Ovary (tissue), 10 donors: ENCODE measurements at places on chromosomes 4 and X. TPM values are rescaled to one million over a fixed set of nuclear protein-coding genes. Genes with fewer than 3 reads are reported as not detected.

Gene TMPRSS11A
- not detected for total RNA-seq

Gene HOPX
- 4.9 TPM for total RNA-seq

DNA sequence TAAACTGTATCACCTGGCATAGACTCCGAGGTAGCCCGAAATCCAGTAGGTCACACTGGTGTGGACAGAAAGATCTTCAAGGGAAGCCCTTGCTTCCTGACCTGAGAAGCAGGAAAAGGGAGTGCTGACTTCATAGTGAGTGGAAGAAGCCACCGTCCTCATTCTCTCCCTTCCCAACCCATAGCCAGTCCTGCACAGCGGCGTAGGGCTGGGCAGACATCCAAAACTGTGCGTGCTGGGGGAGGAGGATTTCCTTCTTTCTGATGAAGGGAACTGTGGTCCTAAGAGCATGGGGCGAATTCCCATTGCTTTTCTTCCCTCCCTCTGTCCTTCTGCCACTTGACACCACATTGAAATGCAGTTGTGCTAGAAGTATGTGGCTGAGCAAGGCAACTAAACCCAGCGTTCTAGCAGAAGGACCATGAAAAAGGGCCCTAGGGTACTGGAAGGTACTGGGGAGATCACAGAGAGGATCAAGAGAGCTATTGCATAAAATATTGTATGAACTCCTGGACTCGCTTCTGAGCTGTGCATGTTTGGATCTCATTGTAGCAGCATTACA, 66.9 kb downstream of the STOX2 start:
- DNase-seq: no peak

GRCh38 chr4:24771241-24771640, 24.1 kb upstream of the SOD3 start:
- DNase-seq: no peak

Gene TMSB15A
- 2.8 TPM for total RNA-seq

DNA sequence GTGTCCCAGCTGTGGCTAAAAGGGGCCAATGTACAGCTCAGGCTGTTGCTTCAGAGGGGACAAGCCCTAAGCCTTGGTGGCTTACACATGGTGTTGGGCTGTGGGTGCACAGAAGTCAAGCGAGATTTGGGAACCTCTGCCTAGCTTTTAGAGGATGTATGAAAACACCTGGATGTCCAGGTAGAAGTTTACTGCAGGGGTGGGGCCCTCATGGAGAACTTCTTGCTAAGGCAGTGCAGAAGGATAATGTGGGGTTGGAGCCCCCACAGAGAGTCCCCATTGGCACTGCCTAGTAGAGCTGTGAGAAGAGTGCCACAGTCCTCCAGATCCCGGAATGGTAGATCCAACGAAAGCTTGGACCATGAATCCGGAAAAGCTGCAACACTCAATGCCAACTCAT, 40.5 kb downstream of the UBA6 start:
- DNase-seq: no peak

DNA sequence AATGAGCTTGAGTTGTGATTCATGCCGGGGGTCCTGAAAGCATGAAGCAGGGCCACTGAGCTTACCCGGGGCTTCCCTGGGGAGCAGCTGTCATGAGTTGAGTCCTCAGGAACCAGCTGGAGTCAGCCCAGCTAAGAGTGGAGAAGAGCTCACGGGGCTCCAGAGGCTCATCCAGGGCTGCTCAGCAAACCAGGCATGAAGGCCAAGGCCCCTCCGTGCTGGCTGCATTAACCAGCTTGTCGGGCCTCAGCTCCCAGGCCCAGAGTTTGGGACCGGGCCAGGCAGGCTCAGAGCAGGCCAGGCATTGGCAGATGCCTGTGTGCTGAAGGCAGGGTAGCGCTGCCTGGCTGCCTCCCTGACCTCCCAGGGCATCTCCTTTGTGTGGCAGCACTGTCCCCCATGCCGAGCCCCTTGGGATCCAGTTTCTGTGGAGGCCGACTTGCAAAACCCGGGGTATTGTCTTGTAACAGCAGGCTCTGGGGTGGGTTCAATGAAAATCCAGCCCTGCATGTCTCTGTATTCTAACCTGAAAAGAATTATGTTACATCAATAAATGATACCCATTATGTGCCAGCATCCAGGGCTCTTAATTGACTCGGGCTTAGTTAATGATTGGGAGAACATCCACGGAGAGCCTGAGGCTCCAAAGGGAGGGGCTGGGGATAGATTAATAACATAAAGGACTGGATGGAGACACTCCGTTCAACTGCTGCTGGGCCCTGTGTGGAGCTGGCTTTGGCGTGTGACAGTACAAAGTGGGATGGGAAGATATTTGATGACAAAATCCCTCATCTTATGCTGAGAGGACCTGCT, 68.0 kb upstream of the MSX1 start:
- no peak for DNase-seq

- peak; percentile 86 for DNase-seq
These were observed at the start of gene ZNF275 for GRCh38 chrX:153333821-153334653. TSS of gene ZNF275 (plus strand) at chrX:153334153. CDS start at chrX:153336680, 2,527 bp downstream.

DNA sequence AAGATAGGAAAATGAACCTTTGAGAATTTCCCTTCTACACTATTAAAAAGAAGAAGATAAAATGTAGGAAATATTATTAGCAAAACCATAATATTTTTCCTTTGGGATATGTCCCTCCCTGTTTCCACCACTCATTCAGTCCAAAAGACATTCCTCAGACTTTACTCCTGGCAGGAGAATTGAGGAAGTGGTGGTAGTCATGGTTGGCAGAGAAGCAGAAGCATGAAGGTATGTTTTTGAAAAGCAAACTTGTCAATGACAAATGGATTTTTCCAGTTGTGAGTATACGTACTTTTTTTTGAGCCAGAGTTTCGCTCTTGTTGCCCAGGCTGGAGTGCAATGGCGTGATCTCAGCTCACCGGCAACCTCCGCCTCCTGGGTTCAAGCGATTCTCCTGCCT, 13.7 kb downstream of the STAG2 start:
- DNase-seq: no peak

DNA sequence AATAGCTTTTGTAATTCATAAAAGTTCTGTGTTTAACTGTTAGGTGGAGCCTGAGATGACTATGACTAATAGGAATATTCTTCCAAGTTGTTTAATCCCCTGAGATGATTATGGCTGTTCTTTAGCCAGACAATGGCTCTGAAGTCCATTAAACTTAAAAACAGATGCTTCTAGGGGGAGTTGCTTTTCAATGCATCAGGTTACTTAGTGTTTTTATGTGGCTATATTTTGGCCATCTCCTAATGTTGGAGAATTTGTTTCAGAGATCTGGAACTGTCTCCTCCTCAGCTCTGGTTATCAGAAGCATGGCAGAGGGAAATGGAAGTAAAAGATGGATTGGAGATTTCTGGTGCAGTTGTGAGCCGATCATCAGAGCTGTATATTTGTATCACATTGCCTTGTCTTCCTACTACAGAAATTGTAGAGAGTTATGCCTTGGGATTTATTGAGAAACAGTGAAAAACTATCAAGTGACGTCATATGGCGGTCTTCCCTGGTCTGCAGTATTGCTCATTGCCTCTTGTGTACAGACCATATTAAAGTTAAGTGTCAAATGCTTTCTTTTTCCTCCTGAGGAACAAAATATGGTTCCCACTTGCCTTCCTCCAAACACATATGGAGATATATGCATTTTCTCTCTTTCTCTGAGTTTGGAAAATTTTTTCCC, 29.8 kb downstream of the SGMS2 start:
- no peak for DNase-seq

GRCh38 chr4:8260656-8261111, 8.9 kb upstream of the HTRA3 start:
- DNase-seq: peak; percentile 79

DNA sequence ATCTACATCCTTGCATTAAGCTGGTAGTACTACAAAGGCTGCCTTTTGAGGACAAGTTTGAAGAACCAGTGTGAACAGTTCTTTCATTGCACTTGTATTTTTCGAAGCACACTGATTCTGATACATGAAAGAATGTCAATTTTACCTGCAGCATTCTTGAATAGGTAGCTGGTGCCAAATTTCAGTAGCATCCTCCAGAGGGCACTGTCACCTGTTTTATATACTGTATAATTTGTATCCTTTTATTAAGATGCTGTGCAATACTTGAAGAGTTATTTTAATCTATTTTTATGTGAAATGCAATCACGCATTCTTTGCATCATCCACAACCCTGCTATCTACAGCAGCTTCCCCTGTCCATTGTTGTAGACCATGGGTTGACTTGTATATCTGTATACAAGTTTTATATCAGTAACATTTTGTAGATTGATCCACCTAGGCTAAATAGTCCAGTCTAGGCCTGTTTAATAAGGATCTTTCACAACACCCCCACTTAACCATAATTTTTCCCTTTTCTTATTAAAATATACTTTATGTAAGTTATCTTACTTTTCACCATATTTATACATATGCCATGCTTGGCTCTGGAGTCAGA, 325.7 kb downstream of the PCDH7 start:
- no peak for DNase-seq

Gene RHOXF1
- 1.5 TPM for total RNA-seq

GRCh38 chr4:44908565-44908964, 182.2 kb upstream of the GNPDA2 start:
- DNase-seq: no peak

Gene GPR34
- total RNA-seq: 6.6 TPM

Gene PABPC4L
- 3.0 TPM for total RNA-seq

Gene CDS1
- total RNA-seq: 8.7 TPM

Gene MAGEB2
- total RNA-seq: not detected

DNA sequence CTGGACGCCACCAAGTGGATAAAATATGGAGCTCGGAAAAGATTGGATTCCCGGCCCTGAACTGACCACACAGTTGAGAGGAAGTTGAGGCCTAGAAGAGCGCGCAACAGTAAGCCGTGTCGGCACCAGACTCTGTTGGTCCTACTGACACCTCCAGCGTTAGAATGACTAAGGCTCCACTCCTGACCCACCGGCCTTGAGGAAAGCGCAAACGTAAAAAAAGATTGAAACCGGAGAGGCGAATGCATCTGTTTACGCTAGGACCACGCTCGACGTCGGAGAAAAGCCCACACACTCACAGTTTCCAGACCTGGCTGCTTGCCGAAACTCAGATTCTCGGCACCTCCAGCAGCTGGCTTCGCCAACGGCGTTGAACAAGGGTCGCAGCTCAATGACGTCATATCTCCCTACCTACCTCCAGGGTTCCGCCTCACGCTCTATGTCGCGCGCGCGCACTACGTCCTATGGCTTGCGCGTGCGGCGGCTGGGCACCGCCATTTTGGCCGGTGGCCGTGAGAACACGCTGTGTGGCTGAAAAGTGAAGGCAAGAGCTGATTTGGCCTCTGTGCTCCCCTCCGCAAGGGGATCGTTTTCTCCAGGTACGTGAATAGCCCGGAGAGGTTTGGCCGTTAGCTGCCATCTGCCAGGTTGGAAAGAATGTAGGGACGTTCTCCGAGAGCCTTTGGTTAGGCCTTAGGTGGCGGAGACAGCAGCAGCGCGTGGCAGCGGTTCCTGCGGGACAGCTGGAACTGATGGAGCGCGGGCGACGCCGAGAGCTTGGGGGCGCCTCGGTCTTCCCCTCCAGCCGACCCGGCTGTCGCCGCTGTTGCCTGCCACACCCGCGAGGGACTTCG, at the start of the genes ABCE1 and ANAPC10:
Gene ABCE1 (plus strand): TSS at position 491 of the 854 bp plus-strand sequence. CDS start 6,102 bp downstream, outside the sequence.
Gene ANAPC10 (minus strand): TSS at position 376 of the 854 bp plus-strand sequence. CDS start 2,097 bp downstream, outside the sequence.
- DNase-seq: peak; percentile 95

DNA sequence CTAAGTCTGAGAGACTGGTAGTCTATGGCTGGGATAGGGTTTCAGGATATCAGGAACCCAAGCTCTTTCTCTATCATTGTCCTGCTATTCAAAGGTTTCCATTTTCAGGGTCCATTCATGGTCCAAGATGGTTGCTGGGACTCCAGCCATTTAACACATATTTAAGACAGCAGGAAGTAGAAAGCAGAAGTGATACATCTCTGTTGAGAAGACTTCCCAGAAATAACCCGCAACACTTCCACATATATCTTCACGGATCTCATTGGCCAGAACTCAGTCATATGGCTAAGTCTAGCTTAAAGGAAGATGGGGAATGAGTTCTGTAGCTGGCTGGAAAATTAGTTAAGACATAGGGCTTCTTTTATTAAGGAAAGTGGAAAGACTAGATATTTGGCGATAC, 23.8 kb downstream of the CTSO start:
- no peak for DNase-seq

DNA sequence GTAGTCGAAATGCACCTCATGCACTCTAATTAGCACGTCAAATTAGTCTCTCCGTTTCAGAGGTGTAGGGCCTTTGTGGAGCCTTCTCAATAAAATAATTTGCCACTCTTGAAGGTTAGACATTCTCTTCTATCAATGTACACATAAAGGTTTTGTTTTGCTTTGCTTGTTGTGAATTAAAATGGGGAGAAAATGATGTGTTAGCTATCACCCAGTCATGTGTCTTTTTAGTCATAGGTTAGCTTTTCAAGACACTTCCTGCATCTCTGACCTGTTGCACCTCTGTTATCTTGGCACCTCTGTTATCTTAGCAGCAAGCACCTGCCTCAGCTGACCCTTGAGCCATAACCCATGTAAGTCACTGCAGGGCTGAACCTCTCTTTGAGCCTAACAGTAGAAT, 936 bp downstream of the TMEM144 start:
- no peak for DNase-seq

Gene SPANXC
- not detected for total RNA-seq

GRCh38 chrX:46209768-46210167, 335.5 kb downstream of the ZNF674 start:
- no peak for DNase-seq

- no peak for DNase-seq
These were observed 35.3 kb upstream of the JADE3 start for GRCh38 chrX:46876901-46877300.

DNA sequence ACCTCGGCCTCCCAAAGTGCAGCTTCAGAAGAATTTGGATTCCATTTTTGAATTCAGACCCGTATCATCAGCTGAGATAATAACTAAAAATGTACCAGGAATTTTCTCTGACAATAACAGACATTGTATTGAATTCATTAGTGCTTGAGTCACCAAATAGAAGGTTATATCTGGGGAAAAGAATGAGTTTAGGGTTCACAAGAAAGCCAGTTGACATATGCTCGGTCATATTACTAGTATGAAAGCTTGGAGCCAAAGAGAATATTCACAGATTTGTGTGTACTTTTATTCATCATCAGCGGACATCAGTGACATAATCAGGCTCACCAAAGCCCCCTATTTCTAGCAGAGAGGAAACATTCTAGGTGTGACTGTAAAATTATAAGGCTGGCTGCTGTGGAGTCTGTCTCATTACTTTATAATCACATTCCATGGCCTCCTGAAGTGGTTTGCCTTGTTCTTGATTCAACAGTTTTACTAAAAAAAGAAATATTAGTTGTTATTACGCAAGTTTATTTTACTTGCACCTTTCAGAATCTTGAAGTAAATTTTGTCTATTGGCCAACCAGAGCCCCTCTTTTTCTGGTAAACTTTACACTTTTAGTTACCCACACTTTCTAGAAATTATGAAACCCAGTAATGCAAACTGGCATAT, 14.6 kb upstream of the DCTD start:
- DNase-seq: no peak

Gene NAP1L3
- total RNA-seq: 5.6 TPM

GRCh38 chr4:168071304-168071703, 21.0 kb upstream of the ANXA10 start:
- DNase-seq: no peak

Gene LUZP4
- not detected for total RNA-seq

Gene VSIG4
- 4.4 TPM for total RNA-seq
